ENCODE measurements at places on chromosomes 3 and 15.

DNA sequence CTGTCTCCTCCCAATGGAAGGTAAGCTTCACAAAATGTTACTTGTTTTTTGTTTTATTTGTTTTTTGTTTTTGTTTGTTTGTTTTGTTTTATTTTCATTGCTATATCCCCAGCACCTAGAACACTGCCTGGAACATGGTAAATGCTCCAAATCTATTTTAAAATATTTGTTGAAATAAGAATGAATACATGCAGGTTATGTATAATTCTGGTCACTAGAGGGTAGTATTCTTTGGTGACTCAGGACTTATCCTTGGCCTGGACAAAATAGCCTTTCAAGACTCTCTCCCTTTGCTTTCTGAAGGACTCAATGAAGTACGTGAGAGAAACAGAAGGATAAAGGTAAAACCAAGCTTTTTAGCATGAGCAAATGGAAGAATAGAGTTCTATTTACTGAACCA lies 46.9 kb upstream of the PPP2R3A start:
- DNase-seq: no peak

DNA sequence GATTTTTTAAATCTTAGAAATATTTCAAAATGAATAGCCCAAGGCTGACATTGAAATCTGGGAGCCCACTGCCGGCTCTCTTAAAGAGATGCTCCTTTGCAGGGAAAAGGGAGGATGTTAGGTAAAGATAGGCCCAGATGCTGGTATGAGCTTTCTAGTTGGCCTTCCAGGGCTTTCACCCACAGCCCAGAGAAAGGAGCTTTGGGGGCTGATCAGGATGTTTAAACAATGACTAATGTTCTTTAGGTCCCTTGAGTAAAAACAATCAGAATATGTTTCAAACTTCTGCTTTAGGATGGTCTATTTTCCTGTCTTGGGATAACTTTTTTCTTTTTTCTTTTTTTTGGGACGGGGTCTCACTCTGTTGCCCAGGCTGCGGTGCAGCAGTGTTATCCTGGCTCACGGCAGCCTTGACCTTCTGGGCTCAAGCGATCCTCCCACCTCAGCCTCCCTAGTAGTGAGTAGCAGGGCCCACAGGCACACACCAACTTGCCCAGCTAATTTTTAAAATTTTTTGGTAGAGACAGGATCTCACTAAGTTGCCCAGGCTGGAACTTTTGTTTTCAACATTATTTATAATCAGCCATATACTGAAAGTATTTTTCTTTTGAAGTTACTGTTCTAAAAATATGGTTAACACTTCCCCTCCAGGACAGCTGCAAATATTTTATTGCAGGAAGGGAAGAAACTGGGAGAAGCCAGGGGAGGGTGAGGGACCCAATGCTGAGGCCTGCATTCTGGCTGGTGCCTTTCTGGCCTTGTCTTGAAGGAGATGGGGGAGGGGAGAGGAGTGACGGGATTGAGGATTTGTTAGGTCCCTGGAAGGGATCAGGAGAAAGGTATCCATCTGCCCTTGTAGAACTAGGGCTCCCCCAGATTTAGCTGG lies 70.1 kb downstream of the TRAK1 start:
- DNase-seq: no peak

- no peak for DNase-seq
These were observed 30.2 kb downstream of the ZNF710 start for GRCh38 chr15:90031231-90031791.

DNA sequence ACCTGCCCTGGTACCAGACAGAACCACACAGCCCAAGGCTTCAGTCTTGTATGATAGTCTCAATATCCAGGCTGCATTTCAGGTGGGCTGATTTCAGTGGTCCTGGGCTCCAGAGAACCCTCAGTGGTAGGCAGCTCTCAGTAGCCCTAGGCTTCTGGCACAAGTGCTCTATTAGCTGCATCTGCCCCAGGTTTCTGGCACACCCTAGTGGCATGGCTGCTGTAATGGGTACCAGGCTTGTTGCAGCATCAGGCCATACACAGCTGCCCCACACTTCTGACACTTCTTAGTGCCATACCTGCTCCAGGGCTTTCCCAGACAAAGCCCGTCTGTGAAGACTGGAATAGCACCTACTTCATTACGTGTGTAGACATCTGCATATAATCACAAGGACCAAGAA lies 1062.2 kb upstream of the EPHA6 start:
- no peak for DNase-seq

GRCh38 chr15:94295275-94295674 lies 63.9 kb downstream of the MCTP2 start:
- DNase-seq: no peak

- no peak for DNase-seq
These were observed 572.3 kb downstream of the MAGI1 start for GRCh38 chr3:65466300-65466988.

- DNase-seq: no peak
These were observed 268.0 kb upstream of the TBL1XR1 start for GRCh38 chr3:177465257-177465642.

- no peak for DNase-seq
These were observed 4.8 kb downstream of the SECISBP2L start for GRCh38 chr15:49041426-49041825.

DNA sequence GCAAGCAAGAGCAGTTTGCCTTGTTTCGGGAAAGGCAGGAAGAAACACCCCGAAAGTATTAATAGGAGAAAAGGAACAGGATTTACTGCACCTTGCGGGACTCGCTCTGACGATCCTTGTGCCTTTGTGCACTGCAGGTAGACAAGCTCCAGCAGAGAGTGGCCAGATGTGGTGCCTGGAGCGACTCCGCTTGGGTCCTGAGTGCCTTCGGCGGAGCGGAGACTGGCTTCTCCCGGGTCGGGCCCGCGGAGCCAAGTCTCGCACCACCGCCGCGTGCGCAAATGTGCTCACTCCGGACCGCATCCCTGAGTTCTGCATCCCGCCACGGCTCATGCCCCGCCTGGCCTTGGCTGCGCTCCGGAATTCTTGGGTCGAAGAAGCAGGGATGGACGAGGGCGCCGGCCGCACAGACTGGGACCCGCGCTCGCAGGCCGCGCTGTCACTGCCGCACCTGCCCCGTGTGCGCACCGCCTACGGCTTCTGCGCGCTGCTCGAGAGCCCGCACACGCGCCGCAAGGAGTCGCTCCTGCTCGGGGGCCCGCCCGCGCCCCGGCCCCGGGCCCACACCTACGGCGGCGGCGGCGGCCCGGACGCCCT lies 769 bp downstream of the C2CD4A start:
- DNase-seq: no peak

- no peak for DNase-seq
These were observed 14.6 kb downstream of the MRPS25 start for GRCh38 chr3:15050405-15051092.

- DNase-seq: peak; percentile 53
These were observed 85.6 kb downstream of the CPN2 start for GRCh38 chr3:194265505-194265892.

GRCh38 chr15:36608180-36608579 lies 28.8 kb downstream of the CDIN1 start:
- no peak for DNase-seq

DNA sequence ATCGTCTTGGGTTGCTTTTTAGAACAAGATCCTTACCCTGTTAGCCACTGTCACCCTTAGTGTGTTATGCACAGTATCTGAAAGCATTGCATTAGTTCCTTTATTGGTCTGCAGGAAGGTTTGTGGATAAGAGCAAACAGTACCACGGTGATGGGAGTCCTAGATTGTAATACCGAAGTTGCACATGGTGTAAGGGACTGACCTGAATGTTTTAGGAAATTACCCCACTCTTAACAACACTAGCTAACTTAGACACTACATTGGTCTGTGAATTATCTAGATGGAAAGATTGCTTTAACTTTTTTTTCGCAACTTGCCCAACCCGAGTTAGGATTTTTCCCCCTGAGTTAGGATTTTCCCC lies 1.3 kb downstream of the STT3B start:
- DNase-seq: no peak

GRCh38 chr3:52085681-52086282 lies 29.4 kb upstream of the DUSP7 start:
- DNase-seq: no peak

- DNase-seq: no peak
These were observed 626.4 kb upstream of the GOLIM4 start for GRCh38 chr3:168722091-168722490.

- no peak for DNase-seq
These were observed 78.5 kb downstream of the ARNT2 start for GRCh38 chr15:80482696-80483095.

- DNase-seq: no peak
These were observed 313.5 kb downstream of the RPLP1 start for GRCh38 chr15:69766156-69766555.

DNA sequence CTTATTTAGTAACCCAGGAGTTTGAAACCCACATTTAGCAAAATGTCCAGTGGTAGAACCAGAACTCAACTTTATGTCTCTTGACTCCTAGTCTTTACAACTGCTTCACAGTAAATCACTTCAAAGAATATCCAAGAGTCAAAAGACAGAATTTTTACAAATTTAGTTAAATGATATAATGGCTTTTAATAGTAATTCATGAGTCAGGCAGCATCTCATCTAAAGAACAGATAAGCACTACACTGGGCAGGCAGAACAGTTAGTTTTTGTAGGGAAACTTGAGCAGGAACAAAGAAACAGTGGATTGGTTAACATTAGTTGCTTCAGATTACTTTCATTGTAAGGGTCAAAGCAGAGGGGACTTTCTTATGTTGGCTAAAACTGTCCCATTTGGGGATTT lies 120.2 kb downstream of the NEO1 start:
- DNase-seq: no peak

DNA sequence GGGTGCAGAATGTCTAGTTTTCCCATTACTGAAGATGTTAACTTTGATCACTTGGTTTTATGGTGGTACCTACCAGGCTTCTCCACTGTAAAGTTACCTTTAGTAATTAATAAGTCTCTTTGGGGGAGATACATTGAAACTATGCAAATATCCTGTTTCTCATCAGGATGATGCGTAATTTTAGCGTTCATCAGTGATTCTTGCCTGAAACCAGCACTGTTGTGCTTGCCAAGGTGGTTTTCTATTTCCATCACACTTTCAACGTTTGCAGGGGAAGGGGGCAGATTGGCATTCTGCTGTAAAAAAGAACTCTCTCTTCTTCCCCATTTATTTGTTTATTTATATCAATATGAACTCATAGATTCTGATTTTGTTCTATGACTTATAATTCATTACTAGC lies 61.0 kb downstream of the SSR3 start:
- no peak for DNase-seq

DNA sequence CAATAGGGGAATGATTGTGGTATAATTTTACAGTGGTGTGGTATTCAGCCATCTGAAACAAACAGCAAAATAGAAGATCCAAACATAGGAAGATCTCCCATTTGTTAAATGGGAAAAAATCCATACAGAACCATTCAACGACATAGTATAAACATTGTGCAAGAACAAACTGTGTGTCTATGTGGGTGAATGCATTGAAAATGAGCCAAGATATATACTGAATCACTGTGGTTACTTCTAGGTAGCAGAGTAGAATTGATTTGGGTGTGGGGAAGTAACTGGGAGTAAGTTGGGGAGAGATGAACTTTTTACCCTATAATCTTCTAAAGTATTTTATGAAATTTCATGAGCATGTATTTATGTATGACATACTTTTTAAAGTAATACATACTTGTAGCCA lies 123.1 kb upstream of the UMPS start:
- no peak for DNase-seq

GRCh38 chr3:29271475-29271874 lies 9.4 kb upstream of the RBMS3 start:
- no peak for DNase-seq

All from SHP77 (cell line).